ENCODE measurements at places on chromosomes 1 and 21.

GRCh38 chr1:62398377-62398776 is 38.5 kb upstream of the USP1 start:
- no peak for DNase-seq

- no peak for DNase-seq
These were observed 7.0 kb upstream of the TAL1 start for GRCh38 chr1:47238935-47239592.

- no peak for DNase-seq
These were observed 11.3 kb upstream of the SAMSN1 start for GRCh38 chr21:14557413-14557812.

GRCh38 chr1:47963568-47964358 is 33.4 kb downstream of the TRABD2B start:
- no peak for DNase-seq

GRCh38 chr1:172146141-172146850 is 274.2 kb upstream of the C1orf105 start:
- peak; percentile 28 for DNase-seq
